ENCODE measurements at places on chromosomes 2 and 18. TPM values are rescaled to one million over a fixed set of nuclear protein-coding genes. Genes with fewer than 3 reads are reported as not detected.

GRCh38 chr18:6327895-6328620, 86.7 kb downstream of the L3MBTL4 start:
- H3K27me3 ChIP-seq, result no peaks in the 10 kb centered on the region
- H3K4me3 ChIP-seq, result no peak overlapping the region
- DNase-seq, result no peak
- no peaks in the 10 kb centered on the region for H3K4me1 ChIP-seq

DNA sequence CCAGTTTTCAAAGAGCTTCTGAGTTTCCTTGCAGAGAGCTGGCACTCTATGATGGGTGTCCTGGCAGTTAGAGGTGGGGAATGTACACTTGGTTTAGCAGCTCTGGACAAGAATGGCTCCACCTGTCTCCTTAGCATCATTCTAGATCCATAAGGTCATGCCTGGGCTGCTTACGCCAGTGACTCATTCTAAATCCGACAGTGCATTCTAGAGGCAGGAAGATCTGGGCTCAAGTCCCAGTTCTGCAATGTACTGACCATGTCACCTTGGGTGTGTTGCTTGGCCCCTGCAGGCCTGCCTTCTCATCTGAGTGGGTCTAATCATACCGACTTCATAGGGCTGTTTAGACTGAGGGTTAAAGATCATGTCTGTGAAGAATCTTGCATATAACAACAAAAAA, 46.5 kb downstream of the PTGR3 start:
- no peak for DNase-seq
- no peak overlapping the region for H3K4me3 ChIP-seq
- no peaks in the 10 kb centered on the region for H3K36me3 ChIP-seq

- DNase-seq, result no peak
- peak overlapping the region; percentile 73 for H3K4me3 ChIP-seq
- H3K36me3 ChIP-seq, result no peaks in the 10 kb centered on the region
- no peaks in the 10 kb centered on the region for H3K4me1 ChIP-seq
These were observed 222.6 kb downstream of the INSIG2 start for GRCh38 chr2:118310681-118311429.

DNA sequence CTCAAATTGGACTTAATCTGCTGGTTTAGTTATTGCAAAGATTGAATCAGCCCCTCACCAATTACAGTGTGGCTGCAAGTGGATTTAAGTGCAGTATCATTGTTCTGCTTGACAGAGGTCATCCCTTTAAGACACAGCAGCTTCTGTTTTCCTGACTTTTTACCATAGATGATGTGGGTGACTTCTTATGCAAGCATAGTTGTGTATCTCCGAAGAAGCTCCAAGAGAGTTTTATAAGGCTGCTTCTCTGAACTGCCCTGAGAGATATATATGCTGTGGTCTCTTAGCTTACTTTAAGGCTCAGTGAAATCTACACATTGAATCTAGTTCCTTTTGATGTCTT, 3.5 kb downstream of the TRIB2 start:
- no peak overlapping the region for H3K27ac ChIP-seq
- no peaks in the 10 kb centered on the region for H3K27me3 ChIP-seq
- H3K4me1 ChIP-seq, result peaks cover 81% of the 10 kb centered on the region
- no peak overlapping the region for H3K4me3 ChIP-seq
- peaks cover 7% of the 10 kb centered on the region for H3K36me3 ChIP-seq

The OSBPL6 gene
- total RNA-seq, result 6.1 TPM

The C2orf78 gene
- total RNA-seq, result not detected

DNA sequence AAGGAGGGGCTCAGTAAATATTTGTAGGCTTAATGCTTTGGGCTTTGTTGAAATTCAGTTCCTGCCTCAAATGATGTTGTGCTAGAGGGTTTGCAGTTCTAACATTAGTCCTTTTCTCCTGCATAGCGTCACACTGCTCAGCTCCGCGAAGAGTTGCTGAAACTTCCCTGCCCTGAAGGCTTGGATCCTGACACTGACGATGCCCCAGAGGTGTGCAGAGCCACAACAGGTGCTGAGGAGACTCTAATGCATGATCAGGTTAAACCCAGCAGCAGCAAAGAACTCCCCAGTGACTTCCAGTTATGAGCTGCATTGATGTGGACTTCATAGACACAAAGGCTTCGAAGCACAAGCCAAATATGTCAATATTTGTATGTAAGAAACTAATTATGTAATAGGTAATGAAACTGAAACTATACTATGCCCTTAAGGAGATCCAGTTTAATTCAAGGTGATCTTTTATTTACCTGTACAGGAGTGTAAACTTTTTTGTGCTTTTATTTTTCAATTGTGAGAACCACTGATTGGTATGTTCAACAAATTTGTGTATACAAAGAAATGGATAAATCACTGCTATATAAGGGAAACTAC, 10.2 kb upstream of the TTC27 start:
- no peak overlapping the region for H3K4me3 ChIP-seq
- peaks cover 4% of the 10 kb centered on the region for H3K36me3 ChIP-seq
- DNase-seq, result no peak
- no peaks in the 10 kb centered on the region for H3K27me3 ChIP-seq

DNA sequence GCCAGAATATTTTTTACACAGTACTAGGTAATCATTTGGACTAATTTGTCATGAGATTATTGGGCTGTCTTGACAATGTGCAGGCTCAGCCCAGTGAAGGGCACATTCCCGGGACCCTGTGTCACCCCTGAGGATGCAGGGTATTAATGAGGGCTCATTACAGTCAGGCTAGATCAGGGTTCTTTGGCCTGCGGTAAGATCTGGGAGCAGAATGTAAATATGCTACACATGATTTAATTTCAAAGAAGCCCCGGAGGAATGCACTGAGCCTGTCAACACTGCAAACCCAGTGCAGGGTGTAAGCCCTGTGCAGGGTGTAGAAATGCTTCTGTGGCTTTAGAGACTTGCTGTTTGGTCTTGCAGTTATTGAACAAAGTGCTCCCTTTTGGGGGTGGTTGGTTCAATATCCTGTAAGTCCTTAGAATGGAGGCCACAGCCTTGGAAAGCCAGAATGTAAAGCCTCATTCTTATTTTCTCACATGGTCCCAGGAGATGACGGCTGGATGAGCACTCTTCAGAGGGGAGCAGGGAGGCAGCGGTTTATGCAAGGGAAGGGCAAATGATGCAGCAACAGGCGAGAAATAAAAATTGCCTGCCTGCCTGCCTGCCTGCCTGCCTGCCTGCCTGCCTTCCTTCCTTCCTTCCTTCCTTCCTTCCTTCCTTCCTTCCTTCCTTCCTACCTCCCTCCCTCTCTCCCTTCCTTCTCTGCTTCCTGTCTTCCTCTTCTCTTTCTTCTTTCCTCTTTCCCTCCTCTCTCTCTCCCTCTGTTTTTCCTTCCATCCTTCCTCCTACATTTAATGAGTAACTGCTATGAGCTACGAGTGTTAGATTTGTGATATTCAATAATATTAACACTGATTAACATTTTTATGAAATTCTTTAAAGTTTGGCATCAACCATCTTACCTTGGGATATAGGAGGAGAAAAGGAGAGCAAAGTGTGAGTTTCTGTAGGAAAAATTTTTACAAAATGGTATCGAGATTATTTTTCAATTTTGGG, 148.8 kb downstream of the VAPA start:
- DNase-seq, result no peak
- no peaks in the 10 kb centered on the region for H3K27me3 ChIP-seq
- no peaks in the 10 kb centered on the region for H3K36me3 ChIP-seq
- peaks cover 11% of the 10 kb centered on the region for H3K4me1 ChIP-seq

DNA sequence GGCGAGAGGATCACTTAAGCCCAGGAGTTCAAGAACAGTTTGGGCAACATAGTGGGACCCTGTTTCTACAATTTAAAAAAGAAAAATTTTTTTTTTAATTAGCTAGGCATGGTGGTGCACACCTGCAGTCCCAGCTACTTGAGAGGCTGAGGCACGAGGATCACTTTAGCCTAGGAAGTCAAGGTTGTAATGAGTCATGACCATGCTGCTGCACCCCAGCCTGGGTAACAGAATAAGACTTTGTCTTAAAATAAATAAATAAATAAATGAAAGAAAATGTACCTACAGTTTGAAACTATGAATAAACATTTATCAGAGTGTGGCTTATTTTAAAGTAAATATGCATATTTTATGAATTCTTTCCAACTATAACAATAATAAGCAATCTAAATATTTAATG, 16.7 kb downstream of the PDE1A start:
- H3K4me3 ChIP-seq, result no peak overlapping the region
- no peaks in the 10 kb centered on the region for H3K36me3 ChIP-seq
- no peaks in the 10 kb centered on the region for H3K27me3 ChIP-seq
- H3K27ac ChIP-seq, result no peak overlapping the region
- H3K4me1 ChIP-seq, result no peaks in the 10 kb centered on the region
- no peak for DNase-seq

DNA sequence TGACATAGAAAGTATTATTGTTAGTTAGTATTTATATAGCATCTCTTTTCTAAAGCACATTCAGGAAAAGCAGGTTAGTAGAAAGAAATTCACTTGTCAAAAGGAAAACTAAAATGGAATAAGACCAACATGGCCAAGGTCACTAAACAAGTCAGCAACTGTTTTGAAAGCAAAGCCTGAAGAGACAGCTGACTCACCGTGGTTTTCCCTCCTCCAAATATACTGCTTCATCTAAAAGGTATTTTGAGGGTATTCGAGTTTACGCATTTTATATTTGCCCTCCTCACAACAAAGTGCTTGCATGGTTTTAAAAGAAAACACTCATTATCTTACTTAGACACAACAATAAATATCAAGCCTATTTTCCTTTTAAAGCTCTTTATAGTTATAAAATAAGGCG, 24.0 kb downstream of the ZNF385B start:
- no peaks in the 10 kb centered on the region for H3K27me3 ChIP-seq
- H3K4me1 ChIP-seq, result no peaks in the 10 kb centered on the region
- no peak for DNase-seq
- no peaks in the 10 kb centered on the region for H3K36me3 ChIP-seq
- no peak overlapping the region for H3K4me3 ChIP-seq
- no peak overlapping the region for H3K27ac ChIP-seq

DNA sequence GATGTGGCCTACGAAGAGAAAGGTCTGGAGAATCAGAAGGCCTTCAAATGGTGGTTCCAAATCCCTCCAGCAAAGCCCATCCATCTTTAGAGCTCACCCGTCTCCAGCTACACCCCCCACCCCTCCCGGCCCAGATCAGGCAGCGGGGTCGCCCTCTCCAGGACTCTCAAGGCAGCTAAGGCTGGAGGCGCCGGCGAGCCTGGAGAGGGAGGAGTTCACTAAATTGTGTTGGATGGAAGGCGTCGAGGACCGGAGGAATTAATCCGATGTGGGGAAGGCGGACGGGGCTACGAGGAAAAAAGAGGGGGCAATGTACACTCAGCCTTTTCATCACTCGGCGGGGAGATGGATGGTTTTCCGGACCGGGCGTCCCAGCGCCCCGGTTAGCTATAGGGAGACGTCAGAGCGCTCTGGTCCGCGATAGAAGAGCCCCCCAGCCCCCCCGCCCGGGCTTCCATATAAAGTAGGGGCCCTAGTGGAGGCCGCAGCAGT, at the start of gene GRP:
Gene GRP, plus strand, starts transcription at position 487 of the 492 bp plus-strand sequence. CDS start 108 bp downstream, outside the sequence.
- no peak within 1 kb of the TSS for H3K27ac ChIP-seq
- no peak within 1 kb of the TSS for H3K4me3 ChIP-seq
- H3K36me3 ChIP-seq, result no peaks in the 10 kb centered on the region

The IMPA2 gene
- total RNA-seq, result 162 TPM

DNA sequence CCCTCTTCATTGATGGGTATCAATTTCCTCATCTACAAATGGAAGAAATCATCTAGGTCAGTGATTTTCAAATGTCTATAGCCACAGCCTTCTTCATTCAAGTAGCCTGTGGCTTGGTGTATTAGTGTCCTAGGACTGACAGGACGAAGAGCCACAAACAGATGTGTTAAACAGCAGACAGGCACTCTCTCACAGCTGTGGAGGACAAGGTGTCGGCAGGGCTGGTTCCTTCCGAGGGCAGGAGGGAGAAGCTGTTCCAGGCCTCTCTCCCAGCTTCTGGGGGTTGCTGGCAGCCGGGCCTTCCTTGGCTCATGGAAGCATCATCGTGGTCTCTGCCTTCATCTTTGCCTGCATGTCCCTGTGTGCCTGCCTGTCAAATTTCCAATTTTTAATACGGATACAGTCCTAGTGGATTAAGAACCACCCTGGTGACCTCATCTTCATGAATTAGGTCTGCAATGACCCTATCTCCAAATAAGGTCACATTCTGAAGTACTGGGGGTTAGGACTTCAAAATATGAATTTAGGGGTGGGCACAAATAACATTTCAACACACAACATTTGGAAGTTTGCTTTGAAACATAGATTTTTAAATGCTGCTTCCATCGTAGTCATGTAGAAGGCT, 86.5 kb downstream of the PTGR3 start:
- H3K27me3 ChIP-seq, result no peaks in the 10 kb centered on the region
- no peak overlapping the region for H3K4me3 ChIP-seq
- no peaks in the 10 kb centered on the region for H3K36me3 ChIP-seq
- no peak for DNase-seq

The EVX2 gene
- total RNA-seq, result not detected

The SPATS2L gene
- 53.2 TPM for total RNA-seq

DNA sequence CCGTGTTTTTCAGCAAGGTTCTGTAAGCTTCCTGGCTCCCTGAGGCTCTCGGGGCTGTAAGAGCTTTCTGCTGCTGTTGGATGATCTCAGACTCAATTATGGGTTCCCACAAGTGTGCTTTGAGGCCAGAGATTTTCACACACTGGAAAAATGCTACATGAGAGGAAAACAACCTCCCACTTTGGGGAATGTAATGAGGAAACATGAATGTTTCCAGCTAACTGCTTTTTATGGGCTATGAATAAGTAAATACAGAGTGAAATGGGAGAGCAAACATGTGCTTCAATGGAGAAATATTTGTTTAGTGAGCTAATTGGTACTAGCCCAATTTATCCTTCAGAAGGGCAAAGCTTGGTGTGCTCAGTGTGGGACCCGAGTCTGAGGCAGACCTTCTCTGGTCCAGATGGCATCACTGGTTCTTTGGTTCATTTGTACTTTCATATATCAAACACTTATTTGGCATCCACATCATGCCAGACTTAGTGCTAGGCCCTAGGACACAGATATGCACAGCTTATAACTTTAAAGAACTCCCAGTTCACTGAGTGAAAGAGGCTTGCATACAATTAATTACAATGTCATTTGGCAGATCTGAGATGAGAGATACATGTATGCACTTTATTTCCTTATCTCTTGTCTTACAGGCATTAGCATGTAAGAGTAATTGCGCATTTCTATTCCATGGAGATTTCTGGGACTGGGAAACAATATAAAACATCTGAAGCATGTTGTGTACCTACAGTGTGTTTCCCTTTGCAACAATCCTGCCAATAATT, 248.8 kb downstream of the RDH14 start:
- DNase-seq, result no peak
- H3K4me3 ChIP-seq, result no peak overlapping the region
- no peaks in the 10 kb centered on the region for H3K4me1 ChIP-seq
- no peak overlapping the region for H3K27ac ChIP-seq

The SEC11C gene
- total RNA-seq, result 33.5 TPM

GRCh38 chr2:30145826-30146336, 926 bp upstream of the YPEL5 start:
- H3K27me3 ChIP-seq, result no peaks in the 10 kb centered on the region
- DNase-seq, result no peak
- H3K27ac ChIP-seq, result peak overlapping the region; percentile 100
- peaks cover 24% of the 10 kb centered on the region for H3K4me1 ChIP-seq
- peak overlapping the region; percentile 98 for H3K4me3 ChIP-seq
